ENCODE measurements at places on chromosomes 1 and 21. TPM values are rescaled to one million over a fixed set of nuclear protein-coding genes. Genes with fewer than 3 reads are reported as not detected.

The LRRC38 gene
- not detected for total RNA-seq

The FMOD gene
- total RNA-seq: 0.17 TPM

The ZNF593OS gene
- total RNA-seq: not detected

The LRRC53 gene
- not detected for total RNA-seq

The LENEP gene
- total RNA-seq: not detected
